Epithelial cell of alveolus of lung (primary cell): ENCODE measurements at places on chromosomes 11 and 22. TPM values are rescaled to one million over a fixed set of nuclear protein-coding genes. Genes with fewer than 3 reads are reported as not detected.

Gene DDX17
- 213 and 320 TPM in 2 replicates for total RNA-seq

Gene FGF4
- total RNA-seq, result not detected in 2 replicates

Gene TMEM151A
- 0.39 TPM in 1 of 2 replicates, not detected in the other for total RNA-seq

Gene UPK2
- total RNA-seq, result not detected in 2 replicates

Gene ADAMTS15
- 1.4 and 20.4 TPM in 2 replicates for total RNA-seq

Gene FGF19
- under 0.01 TPM in 1 of 2 replicates, not detected in the other for total RNA-seq

Gene PHOX2A
- total RNA-seq, result not detected in 2 replicates

Gene FOLH1
- total RNA-seq, result 0.40 and 0.78 TPM in 2 replicates
